ENCODE measurements at places on chromosomes 6 and 20.

GRCh38 chr20:44756011-44756688 lies 10.5 kb downstream of the KCNK15 start:
- DNase-seq: no peak

DNA sequence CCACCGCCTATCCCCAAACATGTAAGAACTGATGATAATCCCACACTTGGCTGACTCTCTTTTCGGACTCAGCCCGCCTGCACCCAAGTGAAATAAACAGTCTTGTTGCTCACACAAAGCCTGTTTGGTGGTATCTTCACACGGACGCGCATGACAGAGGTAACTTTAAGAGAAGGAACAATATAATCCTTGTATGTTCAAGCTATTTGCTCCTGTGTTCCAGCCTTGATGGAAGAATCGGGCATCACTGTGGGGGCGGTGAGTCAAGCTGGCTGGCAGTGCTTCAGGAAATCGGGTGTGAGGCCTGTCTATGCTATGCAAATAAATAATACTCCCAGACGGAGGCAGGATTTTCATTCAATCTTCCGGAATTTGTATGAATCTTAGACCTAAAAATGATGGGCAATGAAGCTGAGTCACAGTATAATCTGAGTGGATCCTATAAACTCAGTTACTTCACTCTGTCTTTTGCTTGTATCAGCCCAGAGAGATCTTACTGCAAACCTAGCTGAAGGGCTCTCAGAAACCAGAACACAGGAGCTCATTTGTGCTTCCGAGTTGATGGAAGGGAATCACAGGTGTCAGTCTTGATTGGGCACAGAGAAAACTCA lies 45.2 kb upstream of the NT5E start:
- no peak for DNase-seq

DNA sequence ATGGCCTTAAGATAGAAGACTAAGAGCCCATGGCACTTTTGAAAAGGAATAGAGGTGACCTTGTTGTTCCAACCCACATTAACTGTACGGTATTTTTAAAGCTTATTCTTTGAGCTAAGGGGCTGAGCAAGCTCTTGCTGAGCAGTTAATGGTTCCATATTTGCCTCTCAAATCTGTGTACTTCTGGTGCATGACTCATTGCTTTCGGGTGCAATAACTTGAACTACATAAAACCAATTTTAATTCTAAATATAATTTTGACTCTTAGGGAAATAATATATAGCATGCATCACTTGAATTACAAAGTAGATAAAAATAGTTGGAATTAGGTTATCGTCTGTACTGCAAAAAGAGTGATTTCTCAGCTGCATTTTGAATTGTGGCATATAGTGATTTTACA lies 348.1 kb upstream of the CITED2 start:
- DNase-seq: no peak

DNA sequence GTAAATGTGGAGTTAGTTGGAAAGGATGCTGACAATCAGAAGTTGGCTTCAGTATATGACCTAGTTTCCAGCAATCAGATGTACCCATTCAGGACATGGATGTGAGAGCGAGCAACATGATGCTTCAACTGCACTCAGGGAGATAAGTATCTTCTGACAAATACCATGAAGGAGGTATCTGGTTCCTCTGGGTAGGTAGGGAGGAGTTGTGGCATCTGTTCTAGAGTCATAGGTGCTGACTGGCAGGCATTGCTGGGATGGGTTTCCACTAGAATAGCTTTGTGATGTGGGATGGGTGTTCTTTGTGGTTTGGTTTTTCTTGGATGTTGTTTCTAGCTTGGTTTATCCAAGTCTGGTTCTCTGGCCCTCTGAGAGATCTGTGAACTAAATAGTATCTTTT lies 3.9 kb upstream of the REV3L start:
- DNase-seq: no peak

DNA sequence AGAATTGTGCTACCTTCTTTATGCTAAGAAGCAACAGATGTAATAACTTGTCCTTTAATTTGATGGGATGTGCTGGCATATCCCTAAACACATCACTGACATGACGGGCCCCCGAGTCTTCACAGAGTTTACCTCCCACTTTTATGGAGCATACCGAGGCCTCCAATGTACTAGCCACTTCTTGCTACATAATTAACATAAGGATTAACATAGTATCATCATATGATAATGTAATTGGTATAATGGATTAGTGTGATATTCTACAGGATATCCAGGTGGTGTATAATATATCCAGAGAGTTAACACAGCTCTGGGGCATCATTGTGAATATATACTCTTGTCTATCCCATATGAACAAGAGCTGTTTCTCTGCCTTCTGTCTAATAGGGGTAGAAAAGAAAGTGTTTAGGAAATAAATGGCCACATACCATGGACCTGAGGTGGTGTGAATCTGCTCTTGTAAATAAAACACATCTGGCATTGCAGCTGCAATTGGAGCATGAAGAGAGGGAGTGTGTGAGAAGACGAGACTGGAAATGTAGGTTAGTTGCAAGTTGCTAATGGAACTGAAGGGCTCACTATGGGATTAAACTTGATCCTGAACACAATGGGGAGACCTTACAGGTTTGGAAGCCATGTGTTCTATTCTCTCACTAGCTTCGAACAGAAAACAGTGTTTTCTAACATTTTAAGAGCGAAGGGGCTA lies 102.3 kb downstream of the IYD start:
- DNase-seq: no peak

DNA sequence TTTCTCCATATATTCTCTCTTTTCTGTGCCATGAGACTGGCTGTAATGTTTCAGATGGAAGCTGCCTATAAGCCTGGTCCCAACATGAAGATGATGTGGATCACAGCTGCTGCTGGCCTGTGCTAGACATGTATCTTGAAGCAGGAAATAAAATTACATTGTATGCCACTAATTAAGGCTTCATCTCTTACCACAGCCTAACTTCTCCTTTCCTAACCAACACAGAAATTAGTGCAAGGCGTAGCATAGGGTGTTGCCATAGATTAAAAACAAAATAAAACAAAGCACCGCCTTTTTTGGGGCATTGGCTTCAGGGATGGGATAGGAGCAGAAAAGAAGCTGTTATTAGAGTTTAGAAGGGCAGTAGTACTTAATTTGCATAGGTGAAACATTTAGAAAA lies 4.7 kb upstream of the SLC17A4 start:
- no peak for DNase-seq

DNA sequence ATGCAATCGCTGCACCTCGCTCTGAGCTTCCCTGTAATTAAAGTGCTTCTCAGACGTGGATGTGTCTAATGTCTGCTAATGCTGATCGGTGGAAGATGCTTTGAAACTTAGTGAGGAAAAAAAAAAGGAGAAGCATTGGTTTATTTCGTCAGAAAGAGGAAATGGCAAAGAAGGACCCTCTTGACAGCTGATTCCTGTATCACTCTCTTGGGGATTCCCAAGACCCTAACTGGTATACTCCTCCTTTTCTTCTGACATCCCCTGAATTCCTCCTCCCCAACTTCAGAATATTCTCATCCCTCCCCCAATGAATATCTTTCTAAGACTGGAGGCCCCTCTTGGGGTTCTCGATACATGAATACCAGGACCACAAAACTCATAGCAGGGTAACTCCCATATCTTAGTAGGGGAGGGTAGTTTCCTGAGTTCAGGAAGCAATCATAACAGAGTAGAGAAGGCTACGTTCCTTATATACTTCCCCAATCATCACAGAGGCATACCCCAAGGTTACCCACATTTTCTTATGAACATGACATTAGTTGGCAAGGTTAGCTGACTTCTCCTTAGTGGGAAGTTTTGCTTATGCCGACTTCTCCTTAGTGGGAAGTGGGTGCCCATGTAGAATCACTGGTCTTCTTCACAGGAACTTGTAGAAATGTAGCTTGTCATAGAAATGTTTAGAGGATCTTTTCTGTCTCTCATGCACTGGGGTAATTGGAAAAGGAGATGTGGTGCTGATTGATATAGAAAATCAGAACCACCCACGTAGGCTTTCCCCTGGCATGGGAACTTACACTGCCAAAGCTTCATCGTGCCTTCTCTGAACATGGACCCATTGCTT lies 63.8 kb upstream of the ATXN1 start:
- no peak for DNase-seq

DNA sequence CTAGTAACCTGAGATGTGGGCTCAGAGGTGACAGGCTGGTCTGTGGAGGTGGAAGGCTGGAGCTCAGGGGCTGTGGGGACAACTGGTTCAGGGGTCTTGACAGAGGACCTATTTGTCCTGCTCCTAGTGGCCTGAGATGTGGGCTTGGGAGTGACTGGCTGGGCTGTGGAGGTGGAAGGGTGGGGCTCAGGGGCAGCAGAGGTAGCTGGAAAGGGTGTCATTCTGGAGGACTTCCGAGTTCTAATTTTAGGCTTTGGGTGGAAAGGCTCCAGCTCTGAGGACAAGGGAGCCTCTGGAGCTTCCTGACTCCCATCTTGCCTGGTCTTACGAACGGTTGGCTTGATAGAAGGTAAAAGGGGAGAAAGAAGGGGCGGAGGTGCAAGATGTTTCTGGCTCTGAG lies 11.5 kb downstream of the MDC1 start:
- no peak for DNase-seq

GRCh38 chr20:51513545-51513944 lies 29.0 kb downstream of the NFATC2 start:
- DNase-seq: no peak

- DNase-seq: no peak
Observed at GRCh38 chr6:41594766-41595165, 43.5 kb upstream of the MDFI start.

- no peak for DNase-seq
Observed at GRCh38 chr20:50716518-50716917, 14.9 kb upstream of the PARD6B start.

DNA sequence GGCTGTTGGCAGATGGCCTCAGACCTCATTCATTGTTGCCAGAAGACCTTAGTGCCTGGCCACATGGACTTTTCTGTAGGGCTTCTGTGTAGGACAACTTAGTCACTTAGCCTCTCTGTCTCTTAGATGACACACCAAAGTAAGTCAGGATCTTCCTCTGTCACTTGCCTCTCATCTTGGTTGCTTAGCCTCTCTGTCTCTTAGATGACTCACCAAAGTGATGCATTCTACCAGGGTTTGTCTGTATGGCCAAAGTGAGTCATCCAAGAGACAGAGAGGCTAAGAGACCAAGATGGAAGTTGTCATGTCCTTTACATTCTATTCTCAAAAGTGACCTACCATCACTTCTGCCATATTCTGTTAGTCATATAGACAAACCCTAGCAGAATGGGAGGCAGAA lies 255.9 kb upstream of the DEFB112 start:
- DNase-seq: no peak

DNA sequence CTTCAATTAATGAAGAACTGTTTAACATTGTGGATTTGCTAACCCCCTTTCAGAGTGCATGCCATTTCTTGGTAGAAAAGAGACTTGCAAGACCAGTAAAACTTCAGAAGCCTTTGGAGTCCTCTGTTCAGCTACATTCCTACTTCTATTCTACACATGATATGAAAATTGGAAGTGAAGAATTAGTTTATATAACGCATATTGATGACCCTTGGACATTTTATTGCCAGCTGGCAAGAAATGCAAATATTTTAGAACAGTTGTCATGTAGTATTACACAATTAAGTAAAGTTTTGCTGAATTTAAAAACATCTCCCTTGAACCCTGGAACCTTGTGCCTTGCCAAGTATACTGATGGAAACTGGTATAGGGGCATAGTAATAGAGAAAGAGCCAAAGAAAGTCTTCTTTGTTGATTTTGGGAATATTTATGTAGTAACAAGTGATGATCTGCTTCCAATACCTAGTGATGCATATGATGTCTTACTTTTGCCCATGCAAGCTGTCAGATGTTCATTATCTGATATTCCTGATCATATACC lies 3.3 kb downstream of the TDRD6 start:
- DNase-seq: no peak

DNA sequence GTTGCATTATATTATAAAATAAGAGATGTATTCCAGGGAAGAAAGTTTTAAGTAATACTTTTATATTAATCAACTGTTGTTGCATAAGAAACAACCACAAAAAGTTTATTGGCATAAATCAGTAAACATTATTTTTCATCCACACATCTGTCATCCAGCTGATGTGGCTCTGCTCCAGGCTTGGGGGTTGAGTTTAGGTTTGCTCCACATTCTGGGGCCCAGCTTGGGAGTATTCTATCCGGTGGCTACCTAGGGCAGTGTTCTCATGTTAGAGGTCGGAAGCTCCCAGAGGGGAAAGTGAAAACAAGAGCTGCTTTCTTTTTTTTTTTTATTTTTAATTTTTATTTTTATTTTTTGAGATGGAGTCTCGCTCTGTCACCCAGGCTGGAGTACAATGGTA lies 728.4 kb upstream of the FLRT3 start:
- DNase-seq: no peak

- no peak for DNase-seq
Observed at GRCh38 chr20:7497985-7498384, 442.3 kb downstream of the HAO1 start.
